RWPE1 (cell line): ENCODE measurements at places on chromosomes 7 and 10.

GRCh38 chr7:127776776-127777386 is 124.9 kb downstream of the SND1 start:
- DNase-seq, result no peak

GRCh38 chr7:130853503-130854279 is 119.7 kb upstream of the KLF14 start:
- peak; percentile 74 for DNase-seq

DNA sequence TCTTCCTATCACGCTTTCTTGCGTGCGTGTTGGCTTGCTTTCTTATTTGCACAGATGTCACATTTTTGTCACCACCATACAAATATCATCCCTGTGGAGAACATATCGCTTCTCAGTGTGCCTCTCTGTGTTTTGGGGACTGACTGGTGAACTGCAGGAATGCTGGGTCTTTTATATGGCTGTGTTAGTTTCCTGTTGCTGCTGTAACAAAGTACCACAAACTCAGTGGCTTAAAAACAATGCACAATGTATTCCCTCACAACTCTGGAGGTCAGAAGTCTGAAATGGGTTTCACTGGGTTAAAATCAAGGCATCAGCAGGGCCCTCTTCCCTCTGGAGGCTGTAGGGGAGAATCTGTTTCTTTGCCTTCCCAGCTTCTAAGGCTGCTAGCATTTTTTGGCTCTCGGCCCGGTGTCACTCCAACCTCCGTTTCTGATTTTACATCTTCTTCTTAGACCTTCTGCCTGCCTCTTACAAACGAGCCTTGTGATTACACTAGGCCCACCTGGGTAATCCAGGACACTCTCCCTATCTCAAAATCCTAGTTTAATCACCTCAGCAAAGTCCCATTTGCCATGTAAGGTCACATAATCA is 82.0 kb downstream of the LRMDA start:
- no peak for DNase-seq

DNA sequence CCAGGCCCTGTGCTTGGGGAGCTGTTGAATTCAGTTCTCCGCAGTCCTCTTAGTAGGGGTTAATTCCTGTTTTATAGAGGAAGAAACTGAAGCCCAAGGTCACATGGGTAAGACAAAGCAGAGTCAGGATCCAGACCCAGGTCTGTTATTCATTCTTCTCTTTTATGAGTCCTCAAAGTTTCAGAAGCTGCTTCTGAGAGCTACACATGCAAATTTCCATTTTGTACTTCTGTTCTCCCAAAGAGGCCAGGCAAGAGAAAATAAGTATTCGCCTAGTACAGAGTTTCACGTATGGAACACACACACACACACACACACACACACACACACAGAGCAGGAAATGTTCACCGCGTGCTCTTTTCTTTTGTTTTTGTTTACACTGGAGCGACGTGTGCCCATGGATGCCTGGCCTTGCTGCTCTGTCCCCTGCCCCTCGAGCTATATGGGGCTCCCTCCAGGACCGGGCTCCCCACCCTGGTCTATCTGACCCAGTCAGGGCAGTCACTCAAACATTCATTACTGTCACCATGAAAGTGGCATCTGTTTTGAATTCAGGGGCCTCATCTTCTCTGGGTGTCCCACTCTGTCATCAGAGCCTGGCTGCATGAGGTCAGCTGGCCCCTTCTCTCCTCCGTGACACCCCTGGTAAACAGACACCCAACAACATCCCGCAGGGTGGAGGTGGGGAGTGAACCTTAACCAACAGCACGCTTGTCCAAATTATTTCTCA is 84.4 kb downstream of the TNS3 start:
- no peak for DNase-seq

DNA sequence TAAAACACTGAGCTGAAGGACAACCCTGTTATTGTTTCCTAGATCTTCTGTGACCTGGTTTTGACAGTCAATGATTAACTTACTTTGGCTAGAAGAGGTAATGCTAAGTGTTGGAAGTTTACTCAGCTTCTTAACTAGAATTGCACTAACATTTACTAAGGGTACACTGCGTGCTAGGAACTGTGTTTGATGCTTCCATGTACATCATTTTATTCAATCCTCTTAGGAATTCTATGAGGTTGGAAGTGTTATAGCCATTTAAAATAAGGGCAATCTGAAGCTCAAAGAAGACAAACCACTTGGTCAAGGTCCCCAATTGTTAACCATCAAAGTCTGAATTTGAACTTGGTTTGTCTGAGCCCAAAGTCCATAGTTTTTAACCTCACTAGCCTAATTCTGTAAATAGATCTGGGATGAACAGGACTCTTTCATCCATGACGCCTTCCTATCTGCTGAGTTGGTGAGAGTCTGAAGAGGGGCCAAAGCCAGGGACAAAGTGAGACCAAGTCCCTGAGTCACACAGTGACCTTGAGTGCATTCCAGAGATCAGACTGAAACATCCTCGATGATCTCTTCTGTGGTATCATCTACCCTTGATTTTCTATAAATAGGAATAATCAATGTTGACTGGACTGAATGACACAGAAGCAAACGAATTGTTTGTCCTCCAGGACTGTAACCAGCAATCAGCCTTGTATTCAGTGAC is 29.2 kb upstream of the ZNRF2 start:
- DNase-seq, result no peak

DNA sequence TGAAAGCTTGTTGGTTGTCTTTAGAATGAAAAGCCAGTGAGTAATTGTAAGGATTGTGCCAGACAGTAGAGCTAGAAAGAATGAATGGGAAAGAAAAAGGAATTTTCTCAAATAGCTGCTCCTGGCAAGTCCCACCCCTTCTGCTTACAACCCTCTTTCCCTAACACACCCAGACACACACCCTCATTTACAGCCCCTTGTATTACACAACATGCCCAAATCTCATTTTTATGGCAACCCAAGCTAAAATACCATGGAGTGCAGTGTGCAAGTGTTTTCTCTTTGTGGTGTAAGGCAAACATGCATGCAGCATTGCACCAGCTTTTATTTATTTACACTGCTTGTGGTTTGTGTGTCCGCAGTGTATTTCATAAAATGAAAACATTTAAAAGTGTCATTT is 1.5 kb downstream of the PRKAR2B start:
- no peak for DNase-seq

DNA sequence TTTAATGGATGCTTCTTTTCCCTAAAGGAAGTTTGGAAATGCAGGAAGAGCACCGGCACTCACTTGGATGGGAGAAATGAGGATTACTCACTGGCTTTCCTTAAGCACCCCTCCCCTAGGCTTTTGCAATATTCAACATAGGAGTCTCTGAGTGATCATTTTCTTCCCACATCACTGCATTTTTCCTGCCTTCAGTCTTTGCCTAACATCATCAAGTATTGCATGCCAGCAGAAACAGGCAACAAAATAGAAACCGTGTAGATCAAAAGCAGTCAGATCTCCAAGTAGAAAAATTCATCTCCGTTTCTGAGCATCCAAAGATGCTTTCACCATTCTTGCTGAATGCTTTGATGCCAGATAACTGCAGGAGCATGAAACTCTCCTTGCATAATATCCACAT is 119.9 kb downstream of the ADCYAP1R1 start:
- DNase-seq, result no peak

- DNase-seq, result no peak
These were observed 19.6 kb downstream of the SEMA3E start for GRCh38 chr7:83629117-83629880.

DNA sequence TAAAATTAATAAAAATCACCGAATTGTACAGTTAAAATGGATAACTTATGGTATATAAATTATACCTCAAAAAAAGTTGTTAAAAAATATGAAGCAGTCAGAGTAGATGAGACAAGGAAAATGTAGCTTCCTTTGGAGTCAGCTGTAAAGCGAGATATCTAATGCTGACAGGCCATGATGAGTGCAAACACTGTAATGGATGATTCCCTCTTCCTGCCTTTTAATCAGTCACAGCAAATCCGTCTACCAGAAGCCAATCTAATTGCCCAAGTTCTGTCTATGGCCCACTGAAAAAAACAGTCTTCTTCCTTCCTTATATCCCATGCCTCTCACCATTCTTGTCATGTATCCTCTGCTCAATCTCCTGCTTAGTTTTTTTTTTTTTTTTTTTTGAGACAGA is 59.9 kb upstream of the DNAJB12 start:
- no peak for DNase-seq

GRCh38 chr10:108783897-108784296 is 1139.4 kb downstream of the XPNPEP1 start:
- DNase-seq, result no peak

- DNase-seq, result no peak
These were observed 43.4 kb upstream of the PTN start for GRCh38 chr7:137386966-137387365.

GRCh38 chr10:48683868-48684267 is 805 bp upstream of the WDFY4 start:
- DNase-seq, result no peak

GRCh38 chr7:36967387-36967786 is 243.1 kb upstream of the AOAH start:
- DNase-seq, result peak; percentile 61

DNA sequence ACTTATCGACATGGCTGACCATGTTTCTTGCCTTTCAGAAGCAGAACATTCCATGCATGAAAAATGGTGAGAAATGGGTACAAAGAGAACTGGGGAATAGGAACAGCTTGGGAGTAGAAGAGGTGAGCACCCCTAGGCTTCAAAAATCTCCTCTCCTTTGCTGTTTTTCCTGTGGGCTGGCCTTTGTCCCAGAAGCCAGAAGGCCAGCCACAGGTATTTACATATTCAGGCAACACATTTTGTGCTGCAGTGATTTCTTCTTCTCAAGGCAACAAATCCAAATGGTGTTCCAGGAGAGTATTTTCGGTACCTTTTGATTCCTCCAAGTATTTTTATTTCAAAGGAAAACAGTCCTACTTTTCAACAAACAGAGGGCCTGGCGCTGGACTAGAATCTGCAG is 31.1 kb downstream of the ADARB2 start:
- no peak for DNase-seq

GRCh38 chr7:47008461-47008860 is 573.5 kb downstream of the TNS3 start:
- no peak for DNase-seq

DNA sequence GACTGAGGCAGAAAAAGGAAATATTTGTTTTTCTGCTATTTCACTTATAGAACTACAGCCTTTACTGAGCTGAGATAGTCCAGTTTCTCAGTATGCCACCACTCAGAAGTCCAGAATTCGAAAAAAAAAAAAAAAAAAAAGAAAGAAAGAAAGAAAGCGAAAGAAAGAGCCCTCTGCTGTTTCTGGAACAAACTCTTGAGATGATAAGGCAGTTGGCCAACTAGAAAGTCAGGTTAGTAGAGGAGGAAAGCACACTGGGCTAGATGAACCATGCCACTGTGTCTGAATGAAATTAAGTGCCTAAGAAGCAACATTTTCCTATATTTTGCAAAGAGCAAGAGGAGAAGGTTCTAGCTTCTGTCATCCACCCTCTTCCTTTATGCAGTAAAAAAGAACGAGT is 403.8 kb downstream of the SORCS3 start:
- DNase-seq, result no peak

DNA sequence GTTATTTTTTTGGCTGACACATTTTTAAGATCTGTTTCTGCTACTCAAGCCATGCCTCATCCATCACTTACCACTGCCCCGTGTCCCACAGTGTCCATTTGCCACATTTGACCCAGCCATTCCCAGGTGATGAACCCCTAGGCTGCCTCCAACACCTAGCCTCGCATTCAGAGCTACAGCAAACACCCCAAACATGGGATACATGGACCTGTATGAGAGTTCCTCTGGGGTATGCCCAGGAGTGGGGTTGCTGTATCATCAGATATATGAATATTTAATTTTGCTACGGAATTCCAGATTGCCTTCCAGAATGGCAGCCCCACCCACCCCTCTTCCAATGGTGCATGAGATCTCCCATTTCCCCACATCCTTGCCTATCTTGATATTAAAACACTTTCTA is 190.1 kb upstream of the RNF32 start:
- no peak for DNase-seq

DNA sequence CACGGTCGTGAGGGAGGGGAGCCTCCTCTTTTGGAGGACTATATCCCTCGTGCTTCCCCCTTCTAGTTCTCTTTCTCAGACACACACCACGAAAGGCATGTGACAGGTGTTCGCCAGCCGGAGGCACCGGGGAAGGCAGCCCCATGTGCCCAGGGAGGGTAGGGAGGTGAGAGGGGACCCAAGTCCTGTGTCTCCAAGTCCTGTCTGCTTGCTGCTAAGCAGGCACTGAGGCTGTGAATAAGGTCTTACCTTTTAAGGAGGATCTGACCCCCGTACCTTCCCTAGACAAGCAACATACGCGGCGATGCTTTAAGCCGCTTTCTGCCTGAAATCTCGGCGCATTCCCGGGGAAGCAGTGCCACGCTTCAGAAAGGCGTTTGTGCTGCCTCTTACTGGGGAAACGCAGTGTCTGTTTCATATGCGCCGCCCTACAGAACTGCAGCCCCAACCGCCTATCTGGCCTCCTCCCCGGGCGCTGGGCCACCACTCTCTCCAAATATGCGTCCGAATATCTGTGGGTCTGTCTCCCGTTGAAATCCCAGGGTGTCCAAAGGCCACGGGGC is 770 bp downstream of the PLXNA4 start:
- DNase-seq, result no peak

DNA sequence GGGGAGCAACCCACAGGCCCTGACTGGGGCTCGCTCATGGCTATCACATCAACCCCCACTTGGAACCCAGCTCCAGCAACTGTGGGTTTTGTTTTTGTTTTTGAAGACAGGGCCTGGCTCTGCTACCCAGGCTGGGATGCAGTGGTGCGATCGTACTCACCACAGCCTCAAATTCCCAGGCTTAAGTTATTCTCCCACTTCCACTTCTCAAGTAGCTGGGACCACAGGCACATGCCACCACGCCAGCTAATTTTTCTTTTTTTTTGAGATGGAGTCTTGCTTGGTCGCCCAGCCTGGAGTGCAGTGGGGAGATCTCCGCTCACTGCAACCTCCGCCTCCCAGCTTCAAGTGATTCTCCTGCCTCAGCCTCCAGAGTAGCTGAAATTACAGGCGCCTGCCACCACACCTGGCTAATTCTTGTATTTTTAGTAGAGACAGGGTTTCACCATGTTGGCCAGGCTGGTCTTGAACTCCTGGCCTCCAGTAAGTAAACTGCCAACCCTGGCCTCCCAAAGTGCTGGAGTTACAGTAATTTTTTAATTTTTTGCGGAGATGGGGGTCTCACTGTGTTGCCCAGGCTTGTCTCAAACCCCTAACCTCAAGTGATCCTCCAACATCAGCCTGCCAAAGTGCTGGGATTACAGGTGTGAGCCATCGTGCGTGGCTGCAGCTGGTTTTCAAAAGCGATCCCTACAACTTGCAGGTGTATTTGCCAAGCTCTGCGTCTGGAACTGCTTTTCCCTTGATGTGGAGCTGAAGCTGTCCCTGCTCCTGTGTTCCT is 228.7 kb downstream of the SKIDA1 start:
- no peak for DNase-seq

DNA sequence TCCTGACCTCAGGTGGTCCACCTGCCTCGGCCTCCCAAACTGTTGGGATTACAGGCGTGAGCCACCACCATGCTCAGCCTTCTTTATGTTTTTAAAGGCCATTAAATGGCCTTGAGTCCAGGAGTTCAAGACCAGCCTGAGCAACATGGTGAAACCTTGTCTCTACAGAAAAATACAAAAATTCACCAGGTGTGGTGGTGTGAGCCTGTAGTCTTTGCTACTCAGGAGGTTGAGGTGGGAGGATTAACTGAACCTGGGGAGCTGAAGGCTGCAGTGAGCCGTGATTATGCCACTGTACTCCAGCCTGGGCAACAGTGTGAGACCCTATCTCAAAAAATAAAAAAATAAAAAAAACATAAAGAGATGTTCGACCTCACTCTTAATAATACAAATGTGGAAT is 11.0 kb downstream of the SMO start:
- DNase-seq, result no peak
